ENCODE measurements at places on chromosomes 12 and 14. TPM values are rescaled to one million over a fixed set of nuclear protein-coding genes. Genes with fewer than 3 reads are reported as not detected.

FERMT2 gene
- total RNA-seq = 94.3 TPM

PAPLN gene
- 12.2 TPM for total RNA-seq

SLC7A7 gene
- total RNA-seq = 7.1 TPM

PTCSC3 gene
- not detected for total RNA-seq

DEPDC4 gene
- 3.9 TPM for total RNA-seq

AKAP5 gene
- 0.29 TPM for total RNA-seq

VWF gene
- total RNA-seq = 2.9 TPM

STAC3 gene
- not detected for total RNA-seq

PRDM4 gene
- total RNA-seq = 34.9 TPM

RND1 gene
- under 0.01 TPM for total RNA-seq

MYO1H gene
- total RNA-seq = not detected

TMEM63C gene
- total RNA-seq = not detected

CIPC gene
- 13.6 TPM for total RNA-seq

PLEKHD1 gene
- total RNA-seq = under 0.01 TPM

ETFBKMT gene
- total RNA-seq = 3.5 TPM

NXPH4 gene
- total RNA-seq = 3.2 TPM

CLEC9A gene
- not detected for total RNA-seq

IL22 gene
- not detected for total RNA-seq

SEC23A gene
- 516 TPM for total RNA-seq

DHRS4 gene
- 47.6 TPM for total RNA-seq

IL31 gene
- total RNA-seq = not detected

TMTC1 gene
- 44.1 TPM for total RNA-seq

SERPINA10 gene
- total RNA-seq = 0.17 TPM

PTPRR gene
- 0.58 TPM for total RNA-seq

GPRC5D gene
- not detected for total RNA-seq

CYP46A1 gene
- 0.29 TPM for total RNA-seq

REP15 gene
- total RNA-seq = 0.83 TPM

ADAM21 gene
- 1.5 TPM for total RNA-seq

DNAJC22 gene
- 3.3 TPM for total RNA-seq

OR11G2 gene
- not detected for total RNA-seq

TRMT61A gene
- 15.5 TPM for total RNA-seq

FBXL14 gene
- total RNA-seq = 10.4 TPM

SLC7A8 gene
- 14.7 TPM for total RNA-seq

ZFHX2 gene
- total RNA-seq = 0.66 TPM

GALNT16 gene
- 4.6 TPM for total RNA-seq

DCN gene
- 1,986 TPM for total RNA-seq

NANOG gene
- under 0.01 TPM for total RNA-seq

SELPLG gene
- total RNA-seq = 4.1 TPM

IGF1 gene
- 0.83 TPM for total RNA-seq

UNC119B gene
- total RNA-seq = 27.1 TPM

TMEM132D gene
- total RNA-seq = not detected

CCDC38 gene
- total RNA-seq = not detected

SRRM4 gene
- total RNA-seq = under 0.01 TPM

GRIN2B gene
- total RNA-seq = not detected

NRIP2 gene
- total RNA-seq = 0.15 TPM

FAR2 gene
- 13.2 TPM for total RNA-seq

FAM90A1 gene
- total RNA-seq = not detected

DPPA3 gene
- not detected for total RNA-seq

CLEC4D gene
- not detected for total RNA-seq

AGAP2 gene
- total RNA-seq = 0.15 TPM

FGF23 gene
- total RNA-seq = not detected

EPYC gene
- total RNA-seq = not detected

RD3L gene
- total RNA-seq = not detected

SYT1 gene
- 1.3 TPM for total RNA-seq

Data from smooth muscle cell of trachea (primary cell).